Ovary (tissue), 10 donors: ENCODE measurements at places on chromosomes 12 and 14. TPM values are rescaled to one million over a fixed set of nuclear protein-coding genes. Genes with fewer than 3 reads are reported as not detected.

Gene CISTR
- total RNA-seq, result not detected

Gene EPYC
- total RNA-seq, result not detected

GRCh38 chr14:81571437-81571836 lies 37.8 kb upstream of the SEL1L start:
- H3K4me1 ChIP-seq, result no peaks in the 10 kb centered on the region
- no peak overlapping the region for H3K27ac ChIP-seq
- no peak overlapping the region for H3K4me3 ChIP-seq

GRCh38 chr12:21502164-21502496 lies 541 bp downstream of the GOLT1B start:
- H3K27ac ChIP-seq, result peak overlapping the region; percentile 31
- no peaks in the 10 kb centered on the region for H3K36me3 ChIP-seq
- peak overlapping the region; percentile 95 for H3K4me3 ChIP-seq
- H3K4me1 ChIP-seq, result peaks cover 7% of the 10 kb centered on the region

DNA sequence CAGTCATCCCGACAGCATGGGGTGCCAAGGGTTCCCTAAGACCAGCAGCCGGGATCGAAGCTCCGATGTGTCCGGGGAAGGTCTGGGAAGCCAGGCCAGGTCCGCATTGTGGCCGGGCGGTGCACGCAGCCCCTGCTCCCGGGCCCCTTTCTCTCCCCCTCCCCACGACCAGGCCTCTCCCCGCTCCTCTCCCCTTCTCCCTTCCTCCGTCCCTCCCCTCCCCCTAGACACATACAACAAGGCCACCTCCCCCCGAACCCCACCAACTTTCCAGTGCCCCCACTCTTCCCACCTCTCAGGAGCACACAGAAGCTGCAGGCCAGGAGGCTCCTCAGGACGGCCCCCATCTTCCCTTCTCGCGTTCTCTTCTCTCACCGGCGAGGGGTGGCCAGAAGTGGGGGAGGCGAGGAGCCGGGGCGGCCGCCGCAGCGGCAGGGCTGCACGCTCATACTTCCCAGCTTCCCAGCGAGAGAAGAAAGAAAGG lies 413 bp downstream of the LRP6 start:
- peaks cover 7% of the 10 kb centered on the region for H3K4me1 ChIP-seq
- peak overlapping the region; percentile 100 for H3K27ac ChIP-seq

DNA sequence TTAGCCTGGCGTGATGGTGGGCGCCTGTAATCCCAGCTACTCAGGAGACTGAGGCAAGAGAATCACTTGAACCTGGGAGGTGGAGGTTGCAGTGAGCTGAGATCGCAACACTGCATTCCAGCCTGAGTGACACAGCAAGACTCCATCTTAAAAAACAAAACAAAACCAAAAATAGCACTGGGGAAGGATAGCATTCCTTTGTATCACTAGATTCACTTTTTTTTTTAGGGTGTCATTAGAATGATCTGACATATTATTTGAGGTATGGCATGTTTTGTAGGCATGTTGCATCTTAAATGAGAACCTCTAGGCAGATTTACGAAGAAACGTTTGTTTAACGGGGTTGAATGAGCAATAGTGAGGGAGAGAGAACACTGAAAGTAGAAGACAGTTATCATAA lies 16.8 kb upstream of the FAR2 start:
- DNase-seq, result no peak
- no peaks in the 10 kb centered on the region for H3K4me1 ChIP-seq
- H3K27me3 ChIP-seq, result no peaks in the 10 kb centered on the region
- H3K4me3 ChIP-seq, result no peak overlapping the region

Gene INSM2
- total RNA-seq, result not detected

DNA sequence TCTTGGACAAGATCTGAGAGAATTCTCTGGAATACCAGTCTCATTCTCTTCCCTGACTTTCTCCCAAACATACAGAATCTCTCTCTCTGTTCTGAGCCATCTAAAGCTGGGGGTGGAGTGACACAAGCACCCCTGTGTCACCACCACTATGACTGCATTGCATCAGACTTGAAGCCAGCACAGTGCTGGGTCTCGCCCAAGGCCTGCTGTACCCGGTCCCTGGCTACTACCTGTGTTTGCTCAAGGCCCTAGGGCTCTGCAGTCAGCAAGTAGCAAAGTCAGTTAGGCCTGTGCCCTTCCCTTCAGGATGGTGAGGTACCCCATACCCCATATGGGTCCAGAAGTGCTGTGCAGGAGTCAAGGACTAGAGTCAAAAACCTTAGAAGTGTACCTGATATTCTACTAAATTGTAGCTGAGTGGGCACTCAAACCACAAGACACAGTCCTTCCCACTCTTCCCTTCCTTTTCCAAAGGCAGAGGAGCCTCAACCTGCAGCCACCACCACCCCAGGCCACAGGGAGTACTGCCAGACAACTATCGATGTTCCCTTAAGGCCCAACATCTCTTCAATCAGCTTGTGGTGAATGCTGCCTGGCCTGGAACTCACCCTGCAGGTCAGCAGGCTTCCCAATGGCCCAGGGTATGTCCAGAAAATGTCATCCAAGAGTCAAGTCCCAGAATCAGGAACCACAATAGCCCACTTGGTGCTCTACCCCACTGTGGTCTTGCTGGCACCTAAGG lies 21.2 kb upstream of the RDH16 start:
- H3K27ac ChIP-seq, result no peak overlapping the region
- no peaks in the 10 kb centered on the region for H3K27me3 ChIP-seq
- H3K4me3 ChIP-seq, result no peak overlapping the region

- H3K27ac ChIP-seq, result no peak overlapping the region
- no peaks in the 10 kb centered on the region for H3K4me1 ChIP-seq
Observed at GRCh38 chr12:81252228-81252627, 174.3 kb downstream of the ACSS3 start.

DNA sequence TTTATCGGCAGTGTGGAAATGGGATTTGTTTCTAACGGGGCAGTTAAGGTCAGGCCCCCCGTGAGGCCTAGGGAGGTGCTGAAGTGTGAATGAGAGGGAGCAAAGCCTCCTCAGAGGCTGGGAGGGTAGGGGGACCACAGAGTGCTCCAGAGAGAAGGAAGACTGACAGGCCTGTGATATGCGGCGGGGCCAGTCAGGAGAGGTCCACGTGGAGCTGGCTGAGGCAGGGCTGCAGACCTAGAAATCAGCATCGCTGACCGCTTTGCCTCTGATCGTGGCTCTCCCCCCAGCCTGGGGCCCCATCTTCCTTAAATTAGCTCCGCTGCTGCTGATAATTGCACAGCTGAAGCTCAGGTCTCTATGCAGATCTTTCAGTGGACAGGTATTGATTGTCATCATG lies 240.8 kb upstream of the PWP1 start:
- no peak for DNase-seq
- no peaks in the 10 kb centered on the region for H3K27me3 ChIP-seq
- H3K27ac ChIP-seq, result no peak overlapping the region
- no peaks in the 10 kb centered on the region for H3K4me1 ChIP-seq
- H3K4me3 ChIP-seq, result no peak overlapping the region
- H3K36me3 ChIP-seq, result no peaks in the 10 kb centered on the region

Gene C12orf56
- total RNA-seq, result not detected

Gene NRIP2
- total RNA-seq, result 0.83 TPM

DNA sequence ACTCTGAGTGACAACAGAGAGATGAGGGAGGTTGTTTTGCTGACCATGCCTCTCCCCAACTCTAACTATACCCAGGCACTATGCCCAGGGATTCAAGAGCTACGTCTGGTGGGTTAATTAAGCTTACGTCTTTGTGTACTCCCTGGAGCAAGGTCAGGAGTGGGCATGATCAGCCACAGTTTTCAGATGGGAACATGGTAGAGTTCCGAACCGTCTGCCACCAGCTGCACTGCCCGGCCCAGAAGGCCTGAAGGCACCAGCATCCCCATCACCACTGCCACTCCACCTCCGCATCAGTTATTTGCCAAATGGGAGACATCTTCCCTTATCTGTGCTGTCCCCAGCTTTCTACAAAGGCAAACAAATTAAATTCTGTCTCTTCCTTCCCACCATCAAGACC lies 11.1 kb upstream of the GPX2 start:
- no peak overlapping the region for H3K27ac ChIP-seq
- no peak for DNase-seq
- H3K27me3 ChIP-seq, result no peaks in the 10 kb centered on the region
- H3K36me3 ChIP-seq, result no peaks in the 10 kb centered on the region
- no peak overlapping the region for H3K4me3 ChIP-seq

Gene DHRS2
- 46.6 TPM for total RNA-seq

GRCh38 chr12:16844875-16845274 lies 238.9 kb upstream of the LMO3 start:
- no peaks in the 10 kb centered on the region for H3K36me3 ChIP-seq
- H3K4me3 ChIP-seq, result no peak overlapping the region
- no peak overlapping the region for H3K27ac ChIP-seq
- no peaks in the 10 kb centered on the region for H3K27me3 ChIP-seq
- no peak for DNase-seq

DNA sequence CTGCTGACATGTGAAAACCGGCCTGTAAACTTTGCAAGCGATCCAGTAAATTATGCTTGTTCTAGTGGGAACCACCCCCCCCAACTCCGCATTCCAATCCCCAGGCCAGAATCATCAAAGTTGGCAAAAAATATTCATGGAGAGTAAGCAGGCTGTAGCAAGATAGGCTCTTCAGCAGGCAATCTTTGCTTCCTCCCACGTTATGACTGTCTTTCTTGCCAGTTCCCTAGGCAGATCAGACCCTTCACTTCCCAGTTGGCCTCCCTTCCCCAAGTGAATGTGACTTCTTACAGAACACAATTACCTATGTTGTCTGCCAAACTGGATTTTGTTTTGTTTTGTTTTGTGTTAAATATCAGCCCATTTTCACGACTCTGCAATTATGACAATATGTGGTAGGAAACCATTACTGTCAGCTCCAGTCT lies 1.2 kb upstream of the PTGER2 start:
- H3K4me3 ChIP-seq, result peak overlapping the region; percentile 45
- peak; percentile 13 for DNase-seq
- peaks cover 7% of the 10 kb centered on the region for H3K4me1 ChIP-seq
- H3K27ac ChIP-seq, result peak overlapping the region; percentile 61
- H3K36me3 ChIP-seq, result no peaks in the 10 kb centered on the region
- H3K27me3 ChIP-seq, result no peaks in the 10 kb centered on the region

DNA sequence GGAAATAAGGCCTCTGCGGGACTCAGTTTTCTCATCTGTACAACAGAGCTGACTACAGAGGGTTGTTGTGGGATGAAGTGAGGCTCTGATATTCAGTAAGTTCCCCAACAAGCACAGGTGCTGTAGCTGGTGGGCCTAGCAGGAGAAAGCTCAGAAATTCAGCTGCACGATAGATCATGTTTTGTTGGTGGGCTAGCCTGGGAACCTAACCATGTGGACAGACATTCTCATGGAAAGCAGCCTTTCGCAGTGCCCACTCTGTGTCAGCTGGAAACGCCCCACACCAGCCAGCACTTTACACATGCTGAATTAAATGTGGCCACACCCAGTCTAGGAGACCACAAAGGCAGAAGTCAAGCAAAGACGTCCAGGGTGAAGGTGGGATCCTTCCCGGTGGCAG lies 16.1 kb downstream of the PITPNM2 start:
- H3K27me3 ChIP-seq, result no peaks in the 10 kb centered on the region
- DNase-seq, result no peak
- H3K4me3 ChIP-seq, result no peak overlapping the region
- H3K4me1 ChIP-seq, result peaks cover 4% of the 10 kb centered on the region
- H3K27ac ChIP-seq, result no peak overlapping the region

Gene CABP1
- total RNA-seq, result 0.69 TPM

DNA sequence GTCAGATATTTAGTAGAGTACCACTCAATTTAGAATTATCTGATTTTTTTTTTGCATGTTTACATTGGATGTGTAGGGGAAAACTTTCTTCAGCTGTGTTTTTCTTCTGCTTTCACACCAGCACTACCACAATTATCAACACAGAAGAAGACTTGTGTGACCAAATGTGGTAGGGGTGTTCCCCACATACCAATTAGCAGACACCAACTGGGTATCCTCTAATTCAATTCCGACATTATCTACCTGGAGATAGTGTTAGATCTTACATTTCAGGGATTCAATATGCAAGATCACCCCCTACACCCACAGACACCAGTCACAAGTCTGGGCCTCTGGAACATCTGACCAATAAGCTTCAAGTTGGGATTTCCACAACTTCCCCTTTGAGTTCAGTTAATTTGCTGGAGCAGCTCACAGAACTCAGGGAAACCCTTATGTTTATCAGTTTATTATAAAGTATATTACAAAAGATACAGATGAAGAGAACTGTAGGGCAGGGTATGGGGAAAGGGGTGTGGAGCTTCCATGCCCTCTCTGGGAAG lies 4.1 kb upstream of the KLRG1 start:
- DNase-seq, result no peak
- no peaks in the 10 kb centered on the region for H3K36me3 ChIP-seq
- H3K27ac ChIP-seq, result no peak overlapping the region
- H3K4me3 ChIP-seq, result no peak overlapping the region
- H3K4me1 ChIP-seq, result no peaks in the 10 kb centered on the region

Gene DYNC1H1
- total RNA-seq, result 246 TPM

DNA sequence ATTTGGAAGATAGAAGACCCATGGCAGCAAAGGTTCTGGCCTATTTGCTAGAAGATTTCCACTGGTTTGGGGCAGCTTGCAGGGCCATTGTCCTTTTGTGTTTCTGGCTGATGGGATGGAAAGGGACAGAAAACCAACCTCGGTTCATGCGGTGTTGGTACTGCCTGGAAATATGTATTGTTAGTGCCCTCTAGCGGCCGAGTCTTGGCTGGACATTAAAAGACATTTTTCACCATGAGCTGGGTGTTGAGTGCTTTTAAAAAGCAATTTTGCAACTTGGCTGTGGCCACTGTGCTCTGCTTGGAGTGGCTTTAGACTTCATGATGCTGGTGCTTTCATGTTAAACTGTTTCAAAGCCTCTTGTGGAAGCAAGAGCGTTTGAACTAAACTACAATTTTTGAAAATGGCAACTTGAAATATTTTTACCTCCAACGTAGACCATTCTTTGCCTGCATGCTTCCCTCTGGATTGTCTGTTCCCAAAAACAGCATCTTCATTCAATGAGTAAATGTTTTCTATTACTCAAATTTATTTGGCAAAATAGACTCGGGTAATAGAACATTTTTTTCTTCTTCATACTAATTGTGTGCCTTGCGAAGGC lies 102.7 kb upstream of the TBX5 start:
- H3K4me1 ChIP-seq, result no peaks in the 10 kb centered on the region
- DNase-seq, result peak; percentile 38
- no peak overlapping the region for H3K27ac ChIP-seq
- H3K4me3 ChIP-seq, result no peak overlapping the region
- H3K27me3 ChIP-seq, result no peaks in the 10 kb centered on the region
- H3K36me3 ChIP-seq, result no peaks in the 10 kb centered on the region

DNA sequence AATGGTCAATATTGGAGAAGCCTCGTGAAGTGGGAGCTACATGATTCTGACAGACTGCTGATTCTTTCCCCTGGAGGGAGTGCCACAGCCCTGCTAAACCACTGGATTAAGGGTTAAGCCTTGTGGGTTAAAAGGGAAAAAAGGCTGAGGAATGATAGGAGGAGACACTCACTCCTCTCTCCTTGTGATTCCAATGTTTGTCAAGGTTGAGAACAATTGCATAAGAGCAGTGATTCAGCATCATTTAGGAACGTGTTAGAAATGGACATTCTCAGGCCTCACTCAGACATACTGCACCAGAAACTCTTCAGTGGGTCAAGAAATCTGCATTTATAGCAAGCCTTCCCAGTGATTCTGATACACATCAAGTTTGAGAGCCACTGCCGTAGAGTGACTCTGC lies 87.8 kb upstream of the GZMB start:
- H3K27me3 ChIP-seq, result no peaks in the 10 kb centered on the region
- H3K27ac ChIP-seq, result no peak overlapping the region
- H3K4me1 ChIP-seq, result no peaks in the 10 kb centered on the region
- H3K36me3 ChIP-seq, result no peaks in the 10 kb centered on the region
- no peak overlapping the region for H3K4me3 ChIP-seq
